ENCODE measurements at places on chromosomes 7 and 10.

DNA sequence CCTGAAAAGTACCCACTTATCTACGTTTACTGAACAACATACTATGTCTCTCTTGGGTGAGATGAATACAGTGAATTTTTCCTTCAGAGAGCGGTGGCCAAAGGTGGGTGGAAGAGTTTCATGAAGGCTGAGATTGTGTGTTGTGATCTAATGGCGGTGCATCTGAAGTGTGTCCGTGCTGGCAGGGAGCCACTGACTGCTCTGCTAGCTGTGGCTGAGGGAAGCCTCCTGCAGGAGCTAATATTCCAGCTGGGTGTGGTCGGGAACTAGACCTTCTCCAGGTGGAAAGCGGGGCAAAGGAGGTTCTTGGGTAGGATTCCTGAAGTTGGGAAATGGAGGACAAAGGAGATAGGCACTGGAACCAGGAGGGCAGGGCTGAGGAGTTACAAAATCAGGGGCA, 69.2 kb upstream of the GRB10 start:
- no peak for DNase-seq

- DNase-seq = no peak
These were observed 88.1 kb downstream of the BTAF1 start for GRCh38 chr10:92011560-92012214.

DNA sequence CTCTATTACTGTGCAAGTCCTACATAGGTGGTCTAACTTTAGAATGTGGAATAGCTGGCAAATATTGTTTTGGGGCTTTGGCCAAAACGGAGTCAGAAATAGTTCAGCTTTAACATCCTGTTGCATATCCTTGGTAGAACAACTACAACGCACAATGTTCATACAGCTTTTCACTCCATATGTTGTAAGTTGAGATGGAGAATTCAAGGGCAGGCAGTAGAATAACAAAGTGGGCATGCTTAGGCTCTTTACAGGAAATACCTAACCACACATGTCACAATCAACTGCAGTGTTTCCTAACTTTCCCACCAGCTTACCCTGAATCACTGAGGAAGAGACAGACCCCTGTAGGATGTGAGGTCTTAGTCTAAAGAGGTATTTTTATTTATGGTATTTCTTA, 122.3 kb downstream of the PPP1R3A start:
- DNase-seq = no peak

GRCh38 chr7:140610204-140611165, 30.1 kb downstream of the DENND2A start:
- DNase-seq = no peak

- no peak for DNase-seq
These were observed 292.5 kb downstream of the GFRA1 start for GRCh38 chr10:115980470-115980869.

DNA sequence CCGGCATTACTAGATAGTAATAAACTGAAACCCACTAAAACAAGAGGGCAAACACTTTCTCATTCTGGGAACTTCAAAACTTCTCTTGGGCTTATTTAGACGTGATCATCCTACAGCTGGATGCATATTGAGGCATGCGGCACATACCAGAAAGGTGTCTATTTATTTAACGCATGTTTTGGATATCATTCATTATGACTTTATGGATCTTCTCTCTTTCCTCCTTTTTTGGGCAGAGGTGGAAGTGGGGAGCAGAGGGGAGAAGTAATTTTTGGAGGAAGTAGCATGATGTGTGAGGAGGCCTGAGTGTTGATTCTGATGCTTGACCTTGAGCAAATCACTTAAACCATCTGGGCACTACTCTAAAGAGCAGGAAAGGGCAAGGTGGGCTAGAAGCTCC, 270.6 kb downstream of the TRIL start:
- DNase-seq = no peak

DNA sequence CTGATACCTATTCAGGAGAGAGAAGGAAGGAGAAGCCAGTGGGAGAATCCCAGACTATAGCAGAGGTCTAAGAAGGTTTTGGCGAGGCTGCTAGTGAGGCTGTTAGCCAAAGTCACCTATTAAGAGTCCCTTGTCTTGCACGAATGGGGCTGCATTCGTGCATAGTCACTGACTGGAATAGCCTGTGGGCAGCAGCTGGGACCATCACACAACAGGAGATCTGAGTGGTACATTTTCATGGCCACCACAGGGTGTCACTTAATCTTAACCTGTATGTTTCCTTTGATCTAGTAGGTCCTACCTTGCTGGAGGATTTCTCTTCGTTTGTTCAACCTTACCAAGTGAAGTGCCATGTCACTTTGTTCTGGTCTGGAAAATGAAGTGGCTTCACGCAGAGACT, 319.9 kb downstream of the BMPER start:
- no peak for DNase-seq

DNA sequence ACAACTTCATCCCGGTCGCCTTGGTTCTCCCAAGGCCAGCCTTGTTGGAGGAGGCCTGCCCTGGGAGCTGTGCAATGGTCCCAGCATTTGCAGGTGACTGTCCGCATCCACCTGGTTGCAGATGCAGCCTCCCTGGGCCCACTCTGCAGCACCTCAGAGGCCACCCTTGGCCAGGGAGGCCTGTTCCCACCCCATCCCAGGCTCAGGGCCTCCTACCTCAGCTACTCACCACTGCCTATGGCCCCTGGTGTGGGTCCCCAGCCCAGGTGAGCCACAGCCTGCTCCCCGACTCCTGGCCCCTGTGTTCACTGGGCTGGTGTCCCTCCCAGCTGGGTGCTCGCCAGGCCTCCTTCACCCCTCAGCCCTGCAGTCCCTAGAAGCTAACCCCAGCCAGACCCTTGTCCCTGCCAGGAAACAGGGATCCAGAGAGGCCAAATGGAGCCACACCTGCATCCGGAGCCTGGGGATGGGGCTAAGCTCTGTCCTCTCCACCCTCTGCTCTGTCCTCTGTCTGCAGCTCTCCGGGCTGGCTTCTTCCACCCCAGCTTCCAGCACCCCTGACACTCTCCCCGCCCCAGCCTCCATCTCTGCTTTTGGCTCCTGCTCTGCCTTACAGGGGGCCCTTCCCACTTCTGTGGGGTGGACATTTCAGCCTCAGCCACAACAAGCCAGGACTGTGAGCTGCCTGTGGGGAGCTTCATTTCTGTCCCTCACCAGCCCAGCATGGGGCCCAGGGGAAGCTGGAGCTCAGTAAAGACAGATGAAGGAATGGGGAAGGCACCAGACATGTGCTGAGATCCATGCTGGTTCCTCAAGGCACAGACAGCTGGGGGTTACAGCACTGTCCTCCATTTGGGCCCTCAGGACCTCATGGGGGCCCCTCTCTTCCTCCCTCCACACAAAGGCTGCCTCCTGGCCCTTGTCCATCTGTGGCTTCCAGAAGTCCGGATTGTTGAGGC, 35.6 kb upstream of the ANTXRL start:
- no peak for DNase-seq

DNA sequence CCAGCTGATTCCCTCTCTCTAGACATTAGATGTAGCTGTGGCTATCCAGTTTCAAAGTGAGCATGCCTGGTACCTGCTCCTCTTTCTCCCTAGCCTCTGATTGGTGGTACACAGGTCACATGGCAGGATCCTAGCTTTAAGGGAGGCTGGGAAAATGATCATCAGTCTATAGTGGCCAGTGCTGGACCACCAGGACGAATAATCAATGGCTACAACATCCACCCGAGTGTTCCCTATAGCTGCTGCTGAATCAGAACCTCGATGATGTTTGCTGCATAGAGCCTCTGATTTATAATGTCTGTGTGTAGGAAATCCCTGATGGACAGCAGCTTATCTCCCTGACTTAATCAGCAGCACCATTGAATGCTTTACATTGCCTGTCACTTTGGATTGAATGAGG, 28.9 kb upstream of the LMTK2 start:
- DNase-seq = no peak

DNA sequence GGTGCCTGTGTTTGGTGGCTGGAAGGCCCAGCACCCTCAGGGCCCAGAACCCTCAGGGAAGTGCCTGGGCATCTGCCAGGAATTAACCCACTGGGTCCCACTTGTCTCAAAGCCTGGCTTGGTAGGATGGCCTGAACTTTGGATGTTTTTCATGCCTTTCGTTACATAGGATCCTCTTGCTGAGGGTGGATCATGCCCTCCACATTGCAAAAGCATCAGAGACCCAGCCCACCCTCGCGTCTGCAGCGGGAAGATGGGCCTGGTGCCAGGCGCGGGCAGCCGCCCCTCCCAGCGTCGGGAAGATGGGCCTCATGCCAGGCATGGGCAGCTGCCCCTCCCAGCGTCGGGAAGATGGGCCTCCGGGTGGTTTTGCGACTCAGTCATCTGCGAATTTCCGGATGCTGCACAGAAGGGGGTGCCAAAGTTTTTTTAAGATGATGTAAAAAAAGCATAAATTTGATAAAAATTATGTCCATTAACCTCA, 51.9 kb upstream of the PRKAR1B start:
- no peak for DNase-seq

GRCh38 chr10:29804025-29804852, 169.5 kb upstream of the SVIL start:
- no peak for DNase-seq

Measured in endothelial cell (in vitro differentiated cells).